ENCODE measurements at places on chromosomes 2 and 18. TPM values are rescaled to one million over a fixed set of nuclear protein-coding genes. Genes with fewer than 3 reads are reported as not detected.

The SPC25 gene
- total RNA-seq = 21.9 TPM

The RAX gene
- not detected for total RNA-seq

The LINC00305 gene
- total RNA-seq = not detected

The LIMS3 gene
- total RNA-seq = not detected

The FBXO41 gene
- total RNA-seq = 5.3 TPM

The NAPG gene
- 11.7 TPM for total RNA-seq

The RAB27B gene
- total RNA-seq = 20.5 TPM

The KDSR gene
- 45.1 TPM for total RNA-seq

The MATN3 gene
- 12.5 TPM for total RNA-seq

The FKBP1B gene
- total RNA-seq = 9.3 TPM

The CYB5A gene
- total RNA-seq = 117 TPM

The DARS1 gene
- 69.0 TPM for total RNA-seq

The ANTXR1 gene
- total RNA-seq = 167 TPM

The ALPP gene
- 0.37 TPM for total RNA-seq

The UGT1A3 gene
- total RNA-seq = not detected

The ANKRD44 gene
- total RNA-seq = 2.0 TPM

The FAHD2B gene
- total RNA-seq = 11.5 TPM

The PRKAG3 gene
- total RNA-seq = not detected

The COLEC12 gene
- total RNA-seq = 0.06 TPM

The GULP1 gene
- 52.8 TPM for total RNA-seq

The C18orf54 gene
- 3.5 TPM for total RNA-seq

The AQP12B gene
- total RNA-seq = not detected

The TTR gene
- not detected for total RNA-seq

The NT5C1B gene
- total RNA-seq = not detected

The SEMA4C gene
- total RNA-seq = 21.6 TPM

The GKN2 gene
- 3.7 TPM for total RNA-seq

The CKAP2L gene
- 11.8 TPM for total RNA-seq

The BIRC6 gene
- 40.4 TPM for total RNA-seq

The SPHKAP gene
- not detected for total RNA-seq

The CHRNG gene
- total RNA-seq = not detected

The ABCB11 gene
- total RNA-seq = 0.02 TPM

The CNTNAP5 gene
- total RNA-seq = not detected

The COLEC11 gene
- 0.62 TPM for total RNA-seq

The SAG gene
- not detected for total RNA-seq

The PLGLB1 gene
- total RNA-seq = 0.76 TPM

The COL4A3 gene
- total RNA-seq = 0.45 TPM

The CNRIP1 gene
- total RNA-seq = 2.9 TPM

The POTEC gene
- total RNA-seq = not detected

The ADCY3 gene
- 75.9 TPM for total RNA-seq

The RBM43 gene
- 3.9 TPM for total RNA-seq

The BMP10 gene
- not detected for total RNA-seq

The NAT8 gene
- total RNA-seq = not detected

The RTN4 gene
- 502 TPM for total RNA-seq
